ENCODE measurements at places on chromosomes 2 and 18.

- no peak for DNase-seq
Measured at GRCh38 chr2:86592547-86593230, 29.4 kb upstream of the CHMP3 start.

GRCh38 chr2:205681401-205682238 lies 681 bp upstream of the NRP2 start:
- DNase-seq: no peak

GRCh38 chr2:240204431-240205276 lies 64.2 kb upstream of the OTOS start:
- no peak for DNase-seq

DNA sequence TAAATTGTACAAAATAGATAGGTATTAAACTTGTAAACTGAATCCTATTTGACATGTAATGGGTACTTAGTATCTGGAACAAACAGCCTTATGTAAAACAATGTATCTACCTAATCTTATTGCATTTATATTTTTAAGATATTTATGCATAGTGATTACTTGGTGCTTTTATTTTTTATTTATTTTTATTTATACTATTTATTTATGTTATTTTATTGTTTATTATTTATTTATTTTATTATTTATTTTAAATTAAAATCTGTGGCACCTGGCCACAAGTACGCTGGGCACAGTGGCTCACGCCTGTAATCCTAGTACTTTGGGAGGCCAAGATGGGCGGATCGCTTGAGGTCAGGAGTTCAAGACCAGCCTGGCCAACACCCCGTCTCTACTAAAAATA lies 26.9 kb downstream of the MRO start:
- no peak for DNase-seq

DNA sequence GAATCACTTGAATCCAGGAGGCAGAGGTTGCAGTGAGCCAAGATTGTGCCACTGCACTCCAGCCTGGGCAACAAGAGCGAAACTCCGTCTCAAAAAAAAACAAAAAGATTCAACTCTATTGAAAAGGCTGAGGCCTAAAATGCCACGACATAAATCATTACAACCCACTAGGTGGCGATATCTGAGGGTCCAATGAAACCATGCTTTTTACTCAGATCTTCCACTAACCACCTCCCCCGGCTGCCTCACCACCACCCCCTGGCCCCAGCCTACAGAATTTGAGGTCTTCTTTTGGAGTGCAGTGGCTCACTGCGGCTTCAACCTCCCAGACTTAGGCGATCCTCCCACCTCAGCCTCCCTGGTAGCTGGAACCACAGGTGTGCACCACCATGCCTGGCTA lies 57.5 kb downstream of the AP1S3 start:
- DNase-seq: no peak

GRCh38 chr18:31565782-31566512 lies 25.7 kb upstream of the TTR start:
- DNase-seq: no peak

- DNase-seq: no peak
Measured at GRCh38 chr2:108594982-108595464, 60.8 kb downstream of the LIMS1 start.

DNA sequence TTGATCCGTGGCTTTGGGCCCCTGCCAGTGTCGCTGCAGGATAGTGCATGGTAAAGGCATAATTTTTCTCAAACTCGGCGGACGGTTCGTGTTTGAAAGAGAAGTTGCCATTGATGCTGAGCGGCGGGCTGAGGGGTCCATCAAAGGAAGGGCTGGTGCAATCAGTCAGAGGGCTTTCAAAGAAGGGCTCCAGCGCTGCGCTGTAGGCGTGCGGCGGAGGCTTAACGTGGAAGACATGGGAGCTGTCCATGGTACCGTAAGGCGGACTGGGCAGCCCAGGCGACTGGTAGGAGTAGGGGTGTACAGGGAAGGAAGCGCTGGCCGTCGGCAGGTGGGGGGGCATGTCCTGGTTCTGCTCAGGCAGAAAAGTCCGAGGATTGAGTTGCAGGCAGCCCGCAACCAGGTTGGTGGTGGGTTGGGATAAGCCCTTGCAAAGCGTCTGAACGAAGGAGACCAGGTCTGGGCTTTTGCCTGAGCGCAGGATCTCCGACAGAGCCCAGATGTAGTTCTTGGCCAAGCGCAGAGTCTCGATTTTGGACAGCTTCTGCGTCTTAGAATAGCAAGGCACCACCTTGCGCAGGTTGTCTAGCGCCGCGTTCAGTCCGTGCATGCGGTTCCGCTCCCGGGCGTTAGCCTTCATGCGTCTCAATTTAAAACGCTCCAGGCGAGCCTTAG lies 2.3 kb downstream of the NEUROD1 start:
- DNase-seq: no peak

GRCh38 chr2:98828369-98828744 lies 97.4 kb upstream of the MGAT4A start:
- no peak for DNase-seq

DNA sequence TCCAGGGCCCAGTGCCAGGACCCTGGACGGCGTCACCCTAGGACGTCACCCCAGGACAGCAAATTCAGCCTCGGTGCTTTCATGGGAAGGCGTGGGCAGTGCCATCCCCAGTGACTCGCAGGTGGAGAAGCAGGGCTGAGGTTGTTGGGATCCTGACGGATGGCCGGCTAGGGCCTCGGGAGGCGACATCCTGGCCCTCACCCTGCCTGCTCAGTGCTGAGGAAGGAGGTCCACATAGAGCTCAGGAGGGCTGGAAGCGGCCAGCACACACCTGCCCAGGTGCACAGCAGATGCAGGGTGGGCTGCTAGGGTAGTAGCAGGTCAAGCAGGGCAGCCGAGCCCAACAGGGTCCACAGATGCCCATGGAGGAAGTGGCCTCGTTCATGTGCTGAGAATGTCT lies 482.0 kb upstream of the SALL3 start:
- DNase-seq: no peak

DNA sequence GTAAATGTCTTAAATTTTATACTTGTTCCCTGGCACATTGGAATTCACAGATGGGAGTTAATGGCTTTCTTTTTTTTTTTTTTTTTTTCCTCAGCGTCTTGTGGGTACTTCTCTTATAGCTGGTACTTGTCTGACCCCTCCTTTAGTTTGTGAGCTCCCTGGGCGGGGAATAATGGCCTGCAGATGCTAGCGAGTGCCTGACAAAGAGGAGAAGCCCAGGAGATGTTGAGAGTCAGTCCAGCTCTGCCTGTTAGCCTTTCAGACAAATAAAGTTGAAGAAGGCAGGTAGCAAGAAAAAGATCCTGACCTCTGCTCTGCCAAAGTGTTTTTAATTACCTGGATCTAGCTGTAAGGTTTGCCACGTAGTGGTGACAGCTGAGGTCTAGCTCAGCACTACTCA lies 6.6 kb downstream of the BCL2L11 start:
- DNase-seq: no peak

DNA sequence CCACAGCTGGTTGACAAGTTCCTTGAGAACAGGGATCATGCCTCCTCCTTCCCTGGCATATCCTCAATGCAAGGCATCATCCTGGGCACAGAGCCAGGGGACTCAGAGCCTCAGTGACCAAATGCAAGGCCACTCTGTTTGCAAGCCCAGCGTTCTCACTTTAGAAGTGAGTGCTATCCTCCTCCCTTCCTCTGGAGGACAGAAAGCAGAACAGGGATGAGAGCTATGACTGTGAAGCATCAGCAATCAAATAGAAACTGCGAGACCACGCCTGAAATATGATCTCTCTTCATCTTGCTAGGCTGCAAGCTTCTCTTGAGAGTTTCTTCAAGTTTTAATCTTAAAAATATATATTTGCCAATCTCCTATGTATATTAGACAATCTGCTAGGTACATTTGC lies 119.8 kb downstream of the LRATD1 start:
- no peak for DNase-seq

DNA sequence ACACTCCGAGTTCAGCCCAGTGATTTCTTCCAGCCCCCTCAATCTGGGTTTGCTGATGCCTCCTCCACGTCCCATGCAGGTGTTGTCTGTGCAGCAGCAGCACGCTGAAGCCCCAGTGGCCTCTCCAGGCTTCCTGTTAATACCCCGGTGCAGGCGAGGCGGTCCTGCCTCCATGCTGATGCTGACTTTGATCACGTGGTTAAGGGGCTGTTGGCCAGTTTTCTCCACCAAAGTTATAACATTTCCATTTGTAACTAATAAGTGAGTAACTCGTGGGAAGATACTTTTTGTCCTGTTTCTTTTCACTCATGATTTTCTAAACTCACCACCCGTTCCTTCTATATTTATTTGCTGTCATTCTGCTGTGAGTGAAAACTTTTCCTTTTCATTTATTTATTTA lies 42.5 kb upstream of the TMEM18 start:
- DNase-seq: no peak

- no peak for DNase-seq
Measured at GRCh38 chr18:49225160-49225559, 235.3 kb downstream of the DYM start.

GRCh38 chr2:241417626-241418025 lies 61.5 kb downstream of the FARP2 start:
- DNase-seq: no peak

DNA sequence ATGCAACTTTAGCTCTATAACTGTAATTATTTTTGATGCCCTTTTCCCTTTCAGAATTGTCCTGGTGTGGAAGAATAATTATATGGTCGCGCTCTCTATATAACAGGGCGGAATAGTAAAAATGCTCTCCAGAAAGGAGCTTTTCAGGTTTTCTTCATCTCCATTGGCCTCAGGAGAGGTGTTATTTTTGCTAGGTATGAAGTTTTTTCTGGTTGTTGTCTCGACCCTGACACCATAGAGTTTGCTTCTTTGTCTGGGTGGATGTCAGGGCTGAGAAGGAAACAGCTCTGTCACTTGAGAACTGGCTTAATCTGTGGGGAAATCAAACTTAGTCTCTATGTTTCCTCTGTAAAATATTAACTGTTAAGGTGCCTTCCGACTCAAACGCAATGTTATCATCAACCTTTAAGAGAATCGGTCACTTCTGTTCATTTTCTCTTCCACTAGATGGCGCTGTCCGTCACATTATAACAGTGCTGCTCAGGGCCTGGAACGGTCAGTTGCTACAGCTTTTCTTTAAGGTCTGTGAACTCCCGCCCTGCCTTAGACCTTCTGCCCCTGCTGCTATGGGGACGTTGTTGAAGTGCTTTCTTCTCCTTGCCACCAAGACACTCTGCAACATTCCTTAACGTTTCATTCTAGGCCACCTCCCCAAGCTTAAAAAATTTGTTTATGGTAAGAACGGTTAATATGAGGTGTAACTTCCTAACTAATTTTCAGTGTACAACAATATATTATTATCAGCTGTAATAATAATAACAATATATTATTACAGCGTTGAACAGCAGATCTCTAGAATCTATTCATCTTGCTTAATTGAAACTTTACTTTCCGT lies 23.8 kb upstream of the SERPINB12 start:
- peak; percentile 4 for DNase-seq

GRCh38 chr18:6868033-6868432 lies 138.5 kb downstream of the ARHGAP28 start:
- DNase-seq: no peak

GRCh38 chr2:162798407-162798806 lies 40.2 kb downstream of the KCNH7 start:
- no peak for DNase-seq

- no peak for DNase-seq
Measured at GRCh38 chr2:170717991-170718589, 3.0 kb downstream of the SP5 start.

DNA sequence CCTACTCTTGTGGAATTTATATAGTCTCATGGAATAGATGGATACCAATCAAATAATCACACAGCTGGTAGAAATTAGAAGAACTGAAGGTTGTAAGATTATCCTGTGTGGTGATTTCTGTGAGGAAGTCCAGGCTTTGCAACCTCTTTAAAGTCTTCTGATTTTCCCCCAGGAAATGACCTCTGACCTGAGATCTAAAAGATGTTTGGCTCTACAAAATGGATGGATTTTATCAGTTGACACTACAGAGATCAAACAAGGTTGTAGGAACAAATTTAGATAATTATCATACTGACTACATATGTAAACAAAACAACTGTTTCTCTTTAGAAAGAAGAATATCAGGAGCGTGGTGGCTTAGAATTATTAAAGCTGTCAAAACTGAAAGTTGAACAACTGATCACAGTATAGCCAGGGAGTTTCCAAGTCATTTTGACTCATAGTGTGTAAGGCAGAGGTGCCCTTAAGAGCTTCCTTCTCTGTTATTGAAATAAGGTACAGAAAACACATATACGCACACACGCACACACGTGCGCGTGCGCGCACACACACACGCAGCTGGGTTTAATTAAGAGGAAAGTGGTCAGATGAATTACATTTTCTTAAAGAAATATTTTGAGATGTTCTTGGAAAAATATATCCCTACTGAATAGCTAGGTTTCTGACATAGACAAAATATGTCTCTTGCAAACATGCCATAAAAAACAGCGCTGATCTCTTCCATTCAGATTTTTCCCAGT lies 35.5 kb upstream of the PELI1 start:
- DNase-seq: no peak

- no peak for DNase-seq
Measured at GRCh38 chr2:166074430-166074829, 53.4 kb downstream of the SCN1A start.

DNA sequence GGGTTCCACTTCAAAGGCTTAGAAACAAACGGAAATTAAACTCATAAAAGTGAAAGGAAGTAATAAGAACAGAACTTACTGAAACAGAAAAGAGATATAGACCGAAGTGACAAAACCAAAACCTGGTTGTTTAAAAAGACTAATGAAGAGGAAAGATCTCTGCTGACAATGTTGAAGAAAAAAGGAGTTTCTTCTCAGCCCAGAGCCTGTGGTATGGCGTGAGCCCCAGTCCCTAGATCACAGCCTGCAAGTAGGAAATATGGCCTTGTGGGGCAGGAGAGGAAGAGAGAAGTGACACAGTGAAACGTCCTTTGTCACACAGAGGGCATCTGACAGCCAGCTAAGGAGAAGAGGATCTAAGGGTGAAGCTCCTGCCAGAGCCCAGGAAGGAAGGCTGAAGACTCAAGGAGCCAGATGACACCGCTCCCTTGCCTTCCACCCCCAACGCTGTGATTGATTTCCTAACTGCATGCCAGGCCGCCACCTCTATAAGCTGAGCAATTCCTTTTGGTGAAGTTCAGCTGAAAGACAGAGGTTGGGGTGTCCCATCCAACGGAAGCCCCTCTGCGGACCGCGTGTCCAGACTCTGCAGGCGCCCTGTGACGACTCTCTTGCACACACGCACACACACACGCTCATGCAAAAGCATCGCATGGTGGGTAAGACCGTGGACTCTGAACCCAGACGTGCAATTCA lies 141.1 kb downstream of the HDAC4 start:
- DNase-seq: no peak

GRCh38 chr2:221590861-221591365 lies 18.8 kb upstream of the EPHA4 start:
- DNase-seq: no peak

Data from activated T-helper 1 cell treated with Interleukin-2 at 50 U/mL for 16 hours (primary cell).